Cortex of kidney (tissue), 1 donor: ENCODE measurements at places on chromosomes 7 and 10.

- no peak for DNase-seq
Observed at GRCh38 chr7:257647-257992, 32.4 kb upstream of the FOXL3 start.

DNA sequence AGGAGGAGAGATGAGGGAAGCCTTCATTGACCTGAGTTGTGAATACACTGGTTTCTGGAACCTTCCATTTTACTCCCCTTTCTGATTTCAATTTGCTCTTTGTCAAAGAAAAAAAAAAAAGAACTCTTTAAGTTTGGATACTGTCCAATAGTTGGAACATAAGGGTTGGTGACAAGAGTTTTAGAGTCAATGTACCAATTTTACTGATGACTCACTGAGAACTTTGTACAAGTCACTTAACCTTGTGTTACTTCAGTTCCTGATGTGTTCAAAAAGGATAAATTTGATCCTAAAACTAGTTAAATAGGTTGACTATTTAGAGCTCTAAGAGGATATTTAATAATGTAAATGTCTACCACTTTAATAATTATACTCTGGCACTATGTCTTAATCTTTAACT lies 4.1 kb upstream of the CDK14 start:
- DNase-seq: no peak

GRCh38 chr7:155701972-155702544 lies 57.6 kb downstream of the RBM33 start:
- no peak for DNase-seq

GRCh38 chr7:106448992-106449859 lies 164.4 kb upstream of the NAMPT start:
- DNase-seq: no peak

GRCh38 chr7:41476460-41476803 lies 226.5 kb downstream of the INHBA start:
- DNase-seq: no peak

GRCh38 chr10:109953766-109954165 lies 30.5 kb upstream of the XPNPEP1 start:
- DNase-seq: no peak

DNA sequence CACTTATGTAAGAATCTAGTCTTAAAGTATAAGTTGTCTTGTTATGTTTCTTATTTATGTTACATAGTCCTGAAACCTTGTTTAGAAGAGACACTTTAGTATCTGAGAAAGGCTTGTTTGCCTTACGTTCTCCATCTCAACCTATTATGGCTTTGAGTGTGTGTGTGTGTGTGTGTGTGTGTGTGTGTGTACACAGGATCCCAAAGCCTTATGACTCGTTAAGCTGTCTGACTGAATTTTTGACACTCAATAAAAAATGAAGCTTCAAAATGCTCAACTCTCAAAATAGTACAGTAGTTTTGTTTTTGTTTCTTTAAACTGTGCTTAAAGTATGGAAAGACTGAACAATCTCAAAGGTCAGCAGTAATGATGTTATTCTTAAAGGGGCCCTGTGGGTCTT lies 18.0 kb downstream of the CALU start:
- DNase-seq: no peak

GRCh38 chr10:86888585-86889381 lies 68.6 kb downstream of the MMRN2 start:
- no peak for DNase-seq

- DNase-seq: no peak
Observed at GRCh38 chr7:80257756-80258155, 123.1 kb downstream of the GNAI1 start.
